ENCODE measurements at places on chromosomes 11 and 22.
A peak's percentile ranks its signal among the peaks of the same experiment; 100 is the strongest.

- DNase-seq: no peak
Observed at GRCh38 chr11:14577835-14578529, 57.8 kb upstream of the PSMA1 start.

DNA sequence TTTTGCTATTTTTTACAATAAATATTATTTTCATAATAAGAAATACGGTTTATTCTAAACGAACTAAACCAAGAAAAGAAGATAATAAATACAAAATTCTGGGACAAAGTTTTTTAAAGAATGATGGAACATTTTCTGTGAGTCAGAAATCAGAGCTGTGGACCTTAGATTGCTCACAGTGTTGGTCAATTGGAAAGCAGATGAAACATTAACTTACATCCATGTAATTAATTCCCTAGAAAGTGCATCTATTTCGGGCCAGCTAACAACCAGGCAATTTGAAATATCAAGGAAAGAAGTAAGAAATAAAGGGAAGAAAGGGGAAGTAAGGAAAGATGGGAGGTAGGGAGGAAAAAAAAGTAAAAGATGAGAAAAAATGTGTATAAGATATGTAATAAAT is 1569.8 kb upstream of the TENM4 start:
- DNase-seq: no peak

DNA sequence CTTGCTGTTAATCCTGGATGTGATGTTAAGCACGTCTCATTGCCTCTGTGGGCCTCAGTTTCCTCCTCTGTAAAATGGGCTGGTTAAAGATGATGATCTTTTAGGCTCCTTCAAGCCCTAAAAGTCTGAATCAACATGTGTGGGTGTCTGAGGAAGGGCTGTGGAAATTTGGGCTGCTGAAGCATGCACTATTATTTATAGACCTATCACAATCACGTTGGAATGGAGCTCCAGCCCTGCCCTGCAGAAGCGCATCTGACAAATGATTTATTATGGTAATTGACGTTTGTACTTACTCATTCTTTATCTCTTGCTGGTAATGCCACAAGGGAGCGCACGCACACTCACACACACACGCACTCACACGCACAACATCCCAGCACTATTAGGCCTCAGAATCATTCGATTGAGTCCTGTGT is 20.4 kb downstream of the P2RX3 start:
- peak; percentile 29 for DNase-seq

GRCh38 chr11:14638561-14638960 is 5.0 kb upstream of the PDE3B start:
- DNase-seq: no peak

- no peak for DNase-seq
Observed at GRCh38 chr22:27314276-27314807, 487.2 kb downstream of the MN1 start.

DNA sequence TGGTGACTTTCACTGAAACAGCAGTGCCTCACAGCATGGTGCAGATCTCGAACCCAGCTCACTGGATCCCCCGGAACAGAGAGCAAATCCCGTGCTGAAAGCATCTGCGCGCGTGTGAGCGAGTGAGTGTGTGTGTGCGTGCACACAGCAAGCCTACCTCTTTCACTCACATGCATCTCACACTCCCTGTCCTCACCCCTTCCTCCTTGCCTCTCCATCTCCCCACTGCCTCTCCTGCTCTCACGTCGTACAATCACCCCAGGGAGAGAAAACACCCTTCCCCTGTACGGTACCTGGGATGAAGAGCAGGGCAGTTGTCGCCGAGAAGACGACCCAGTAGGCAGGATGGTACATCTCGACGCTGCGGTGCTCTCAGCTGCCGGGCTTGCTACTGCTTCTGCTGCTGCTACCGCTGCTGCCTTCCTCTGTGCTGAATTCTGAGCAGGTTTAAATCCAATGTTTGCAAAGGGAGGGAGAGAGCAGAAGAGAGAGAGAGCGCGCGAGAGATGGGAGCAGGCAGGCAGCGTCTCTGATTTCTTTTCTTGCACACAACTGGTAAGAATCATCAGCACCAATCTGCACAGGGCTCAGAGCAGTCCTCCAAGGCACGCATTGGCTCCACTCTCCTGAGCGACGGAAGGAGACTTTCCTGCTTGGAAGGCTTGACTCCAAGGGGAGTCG is at the start of gene OPCML:
Gene OPCML (minus strand): TSS at position 531 of the 681 bp plus-strand sequence.
- DNase-seq: no peak

DNA sequence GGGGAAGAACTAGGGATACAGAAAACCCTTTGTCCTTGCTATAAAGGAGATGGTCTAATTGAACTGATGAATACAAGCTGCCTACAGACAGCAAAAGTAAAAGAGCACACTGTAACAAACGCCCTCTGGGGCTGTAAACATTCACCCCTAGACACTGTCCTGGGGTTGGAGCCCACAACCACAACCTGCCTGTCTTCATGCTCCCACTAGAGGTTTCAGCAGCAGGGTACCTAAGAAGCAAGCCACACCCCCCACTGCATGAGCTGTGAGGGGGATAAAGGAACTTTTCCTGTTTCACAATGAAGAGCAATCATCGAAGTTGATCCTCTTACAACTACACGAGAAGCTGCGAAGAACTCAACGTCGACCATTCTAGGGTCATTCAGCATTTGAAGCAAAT is 90.5 kb upstream of the LUZP2 start:
- DNase-seq: no peak

GRCh38 chr11:58844361-58845005 is at the start of gene GLYATL2:
Gene GLYATL2, minus strand, starts transcription at chr11:58844704. Its CDS starts 5,092 bp downstream, at chr11:58839612.
- no peak for DNase-seq

DNA sequence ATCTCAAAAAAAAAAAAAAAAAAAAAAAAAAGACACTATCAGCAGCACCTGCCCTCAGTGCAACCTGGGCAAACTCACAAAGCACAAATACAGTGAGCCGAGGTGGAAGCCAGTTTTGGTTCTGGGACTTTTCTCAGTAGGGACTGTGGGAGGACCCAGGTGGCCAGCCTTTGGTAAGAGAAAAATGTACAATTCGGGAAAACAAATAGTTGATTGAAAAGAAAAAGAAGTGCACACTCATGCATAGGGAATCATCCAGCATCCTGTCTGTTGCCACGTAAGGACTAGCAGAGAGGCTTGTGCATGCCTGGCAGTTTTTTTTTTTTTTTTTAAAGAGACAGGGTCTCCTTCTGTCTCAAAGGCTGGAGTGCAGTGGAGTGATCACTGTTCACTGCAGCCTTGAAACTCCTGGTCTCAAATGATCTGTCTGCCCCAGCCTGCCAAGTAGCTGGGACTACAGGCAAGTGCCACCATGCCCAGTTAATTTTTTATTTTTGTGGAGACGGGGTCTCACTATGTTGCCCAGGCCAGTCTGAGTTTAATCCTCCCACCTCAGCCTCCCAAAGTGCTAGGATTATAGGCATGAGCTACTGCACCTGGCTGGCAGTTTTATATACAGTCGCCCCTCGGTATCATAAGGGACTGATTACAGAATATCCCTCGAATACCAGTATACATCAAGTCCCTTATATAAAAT is 36.7 kb downstream of the TPST2 start:
- DNase-seq: peak; percentile 91

DNA sequence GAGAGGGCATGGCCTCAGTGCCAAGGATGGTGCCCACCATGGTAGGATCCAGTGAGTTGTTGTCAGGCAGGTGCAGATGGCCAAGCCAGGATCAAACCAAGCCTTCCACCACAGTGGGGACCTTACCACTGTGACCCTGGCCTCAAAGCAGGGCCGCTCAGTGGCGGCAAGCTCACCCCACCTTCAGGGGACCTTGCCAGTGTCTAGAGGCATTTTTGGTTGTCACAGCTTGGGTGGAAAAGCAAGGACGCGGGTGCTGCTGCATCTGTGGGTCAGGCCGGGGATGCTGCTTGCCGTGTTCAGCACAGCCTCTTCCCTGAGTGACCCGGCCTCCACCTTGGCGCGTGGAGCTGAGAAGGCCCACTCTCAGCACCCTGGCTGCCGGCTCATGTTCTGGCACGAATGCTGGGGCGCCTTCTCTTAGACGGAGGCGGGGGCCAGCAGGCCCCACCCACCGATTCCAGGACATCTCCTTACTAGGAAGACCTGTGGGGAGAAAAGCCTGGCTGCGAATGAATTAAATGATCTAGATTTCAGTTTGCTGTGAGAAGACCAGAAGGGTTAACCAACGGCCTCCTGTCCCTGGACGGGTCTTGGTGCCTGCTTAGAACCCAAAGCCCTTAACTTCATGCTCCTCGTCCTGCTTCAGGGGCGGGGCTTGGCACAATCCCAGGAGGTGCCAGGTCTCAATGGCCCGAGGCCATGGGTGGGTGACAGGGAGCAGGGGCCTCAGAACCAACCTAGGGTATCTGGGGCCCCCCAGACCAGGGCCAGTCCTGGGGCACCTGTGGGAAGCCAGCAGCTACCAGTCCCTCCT is 18.9 kb downstream of the TRMU start:
- DNase-seq: no peak

DNA sequence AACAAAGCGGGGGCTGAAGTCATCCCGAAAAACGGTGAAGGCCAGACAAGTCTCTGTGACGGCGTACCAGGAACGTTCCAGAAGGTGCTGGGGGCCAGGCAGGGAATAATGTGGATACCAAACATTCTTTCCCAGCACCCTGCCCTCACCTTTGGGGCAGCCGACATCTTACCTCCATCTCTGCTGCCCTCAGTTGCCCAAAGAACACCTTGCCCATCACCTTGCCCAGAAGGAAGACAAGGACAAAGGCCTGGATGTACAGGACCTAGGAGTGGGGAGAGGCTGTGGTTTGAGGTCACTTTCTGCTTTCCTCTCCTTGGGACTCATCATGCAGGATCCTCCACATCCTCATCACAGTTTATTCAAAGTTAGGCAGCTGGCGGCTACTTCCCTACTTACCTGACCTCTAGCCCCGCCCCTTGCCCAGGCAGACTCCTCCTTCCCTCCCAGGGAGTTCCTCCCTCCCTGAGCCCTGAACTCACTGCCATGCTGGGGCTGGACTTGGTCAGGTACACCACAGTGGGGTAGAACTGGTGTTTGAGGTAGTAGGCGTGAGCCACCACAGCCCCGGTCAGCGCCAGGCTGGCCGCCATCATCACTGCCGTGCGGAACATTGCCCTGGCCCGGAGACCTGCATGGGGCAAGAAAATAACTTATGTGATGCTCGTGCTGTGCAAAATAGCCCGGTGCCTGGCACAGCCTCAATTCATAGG is 1.2 kb downstream of the SYVN1 start:
- peak; percentile 51 for DNase-seq

GRCh38 chr11:117328375-117329010 is 839 bp downstream of the CEP164 start:
- peak; percentile 74 for DNase-seq

DNA sequence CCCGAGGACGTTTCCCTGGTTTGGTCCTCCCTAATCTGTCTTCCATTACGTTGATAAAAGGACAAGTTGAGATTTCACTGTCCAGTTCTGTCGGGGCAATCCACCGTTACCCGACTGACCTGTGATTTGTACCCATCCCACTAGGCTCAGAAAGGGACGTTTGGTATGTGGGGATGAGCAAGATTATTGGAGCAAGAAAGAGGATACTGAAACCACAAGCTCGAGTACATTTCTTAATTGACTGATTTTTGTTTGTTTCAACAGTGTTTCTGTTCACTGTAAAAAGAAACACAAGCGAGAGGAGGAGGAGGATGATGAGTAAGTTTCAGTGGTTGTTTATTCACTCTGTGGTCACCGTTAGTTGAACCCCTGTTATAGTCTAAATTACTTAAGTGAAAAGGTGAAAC is 969 bp downstream of the CCDC117 start:
- peak; percentile 63 for DNase-seq

DNA sequence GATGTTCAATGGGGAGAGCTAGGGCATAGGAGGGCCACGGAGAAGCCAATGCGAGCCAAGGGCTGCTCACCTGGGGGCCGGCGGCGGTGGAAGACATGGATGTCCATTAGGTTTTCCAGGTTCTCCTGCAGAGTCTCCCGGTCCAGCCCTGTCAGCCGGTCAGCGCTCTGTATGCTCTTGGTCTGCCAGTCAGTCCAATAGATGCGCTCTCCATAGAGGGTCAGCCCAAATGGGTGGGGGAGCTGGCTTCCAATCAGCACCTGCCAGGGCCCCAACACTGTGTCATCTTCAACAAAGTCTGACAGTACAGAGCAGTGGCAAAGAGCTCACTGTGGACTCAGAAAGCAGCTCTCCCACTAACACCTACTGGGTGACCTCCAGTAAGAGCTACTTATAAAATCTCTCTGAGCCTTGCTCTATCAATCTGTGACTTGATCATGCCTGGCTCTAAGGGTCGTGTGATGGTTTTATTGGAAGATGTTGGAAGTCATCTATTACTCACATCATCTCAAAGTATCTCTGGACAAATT is 33.0 kb upstream of the CKAP5 start:
- DNase-seq: no peak

DNA sequence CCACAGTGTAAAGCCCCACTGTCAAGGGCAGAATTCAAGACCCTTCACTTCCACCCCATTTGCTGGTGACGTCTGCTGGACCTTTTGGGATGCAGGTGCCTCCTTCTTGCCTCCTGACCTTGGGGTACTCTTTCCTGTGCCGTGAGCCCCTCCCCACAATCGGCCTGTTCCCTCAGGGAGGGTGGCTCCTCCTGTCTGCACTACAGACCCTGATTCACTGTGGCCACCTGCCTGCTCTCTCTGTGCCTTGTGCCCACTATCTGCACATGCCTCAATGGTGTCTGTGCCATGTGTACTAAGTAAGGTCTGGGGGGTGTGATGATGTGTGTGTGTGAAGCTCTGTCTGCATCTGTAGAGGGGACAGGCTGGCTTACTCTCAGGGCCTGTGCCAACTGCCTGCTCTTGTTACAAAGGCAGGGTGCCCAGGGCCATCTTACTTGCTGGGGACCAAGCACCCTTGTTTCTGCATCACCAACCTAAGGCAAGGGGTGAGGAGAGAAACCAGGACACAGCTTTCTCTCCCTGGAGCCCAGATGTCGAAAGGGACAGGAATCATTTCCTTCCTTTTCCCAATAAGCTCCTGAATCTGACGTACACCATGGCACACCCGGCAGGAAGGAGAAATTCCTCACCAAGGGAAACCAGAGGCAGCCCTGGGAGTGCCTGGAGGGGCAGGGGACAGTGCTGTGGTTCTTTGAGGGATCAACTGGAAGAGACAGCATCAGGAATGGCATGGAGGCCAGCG is 3.7 kb downstream of the PPM1F start:
- no peak for DNase-seq

DNA sequence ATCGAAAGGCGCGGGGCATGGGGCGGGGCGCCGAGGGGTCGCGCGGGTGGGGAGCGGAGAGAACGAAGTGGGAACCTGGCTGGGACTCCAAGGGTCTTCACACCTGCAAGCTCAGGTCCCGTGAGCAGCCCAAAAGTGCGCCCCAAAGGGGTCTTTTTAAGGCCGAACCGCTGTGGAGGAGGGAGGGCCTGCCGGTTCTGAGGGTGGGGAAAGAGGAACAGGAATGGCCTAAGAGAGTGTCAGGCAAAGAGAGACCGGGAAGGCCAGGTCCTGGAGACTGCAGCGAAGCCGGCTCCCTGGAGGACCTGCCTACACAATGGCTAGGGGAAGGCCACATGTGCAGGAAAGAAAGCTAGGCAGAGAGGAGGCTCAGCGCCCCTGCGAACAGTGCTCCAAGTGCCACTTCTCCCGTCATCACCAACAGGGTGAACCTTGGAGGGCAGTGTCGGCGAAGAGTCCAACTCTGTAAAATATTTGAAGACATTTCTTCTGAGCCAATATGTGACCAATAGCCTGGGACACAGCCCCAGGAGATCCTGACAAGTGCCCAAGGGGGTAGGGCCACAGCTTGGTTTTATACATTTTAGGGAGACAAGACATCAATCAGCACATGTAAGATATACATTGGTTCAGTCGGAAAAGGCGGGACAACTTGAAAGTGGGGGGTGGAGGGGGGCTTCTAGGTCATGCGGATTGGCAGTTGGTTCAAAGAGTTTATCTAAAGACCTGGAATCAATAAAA is 710 bp upstream of the DGCR2 start:
- peak; percentile 30 for DNase-seq
